ENCODE measurements at places on chromosomes 6 and 20. TPM values are rescaled to one million over a fixed set of nuclear protein-coding genes. Genes with fewer than 3 reads are reported as not detected.
A peak's percentile ranks its signal among the peaks of the same experiment; 100 is the strongest.

CST2 gene
- not detected for total RNA-seq

MYL9 gene
- 18.5 TPM for total RNA-seq

SEMG1 gene
- total RNA-seq, result not detected

SLPI gene
- 11.0 TPM for total RNA-seq

PHACTR1 gene
- 2.4 TPM for total RNA-seq

FAM110A gene
- 2.8 TPM for total RNA-seq

OR2B6 gene
- not detected for total RNA-seq

GRCh38 chr20:47800623-47801022 lies 15.3 kb upstream of the SULF2 start:
- no peak for DNase-seq

DNA sequence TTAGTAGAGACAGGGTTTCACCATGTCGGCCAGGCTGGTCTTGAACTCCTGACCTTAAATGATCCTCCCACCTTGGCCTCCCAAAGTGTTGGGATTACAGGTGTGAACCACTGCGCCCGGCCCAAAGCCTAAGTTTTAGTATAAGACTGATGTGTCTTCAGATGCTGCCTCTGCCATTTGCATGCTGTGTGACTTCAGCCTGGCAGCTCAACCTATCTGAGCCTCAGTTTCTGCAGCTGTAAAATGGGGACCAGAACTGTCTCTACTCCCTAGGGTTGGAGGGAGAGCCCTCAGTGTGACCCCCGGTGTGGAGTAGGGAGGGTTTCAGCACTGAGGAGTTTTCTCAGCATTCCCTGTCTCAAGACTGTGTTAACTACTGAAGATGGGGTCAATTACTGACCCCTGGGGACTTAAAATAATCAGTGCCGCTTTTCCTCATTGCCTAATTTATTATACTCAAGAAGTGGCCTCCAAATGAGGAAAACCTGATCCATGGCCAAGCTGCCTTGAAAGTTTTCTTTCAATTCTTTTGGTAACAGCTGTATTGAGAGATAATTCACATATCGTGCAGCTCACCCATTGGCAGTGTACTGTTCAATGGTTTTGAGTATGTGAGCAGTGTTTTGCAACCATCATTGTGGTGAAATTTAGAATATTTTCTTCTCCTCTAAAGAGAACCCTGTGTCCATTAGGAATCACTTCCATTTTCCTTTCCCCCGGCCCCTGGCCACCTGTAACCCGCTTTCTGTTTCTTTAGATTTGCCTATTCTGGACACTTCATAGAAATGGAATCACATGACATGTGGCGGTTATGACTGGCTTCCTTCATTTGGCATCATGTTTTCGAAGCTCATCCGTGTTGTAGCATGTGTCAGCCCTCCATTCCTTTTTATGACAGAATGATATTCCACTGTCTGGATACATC lies 64.8 kb downstream of the PHACTR3 start:
- no peak for DNase-seq

GRCh38 chr6:112639391-112639831 lies 292.3 kb downstream of the RFPL4B start:
- DNase-seq, result no peak

GRCh38 chr20:56181583-56181982 lies 66.9 kb upstream of the MC3R start:
- no peak for DNase-seq

- DNase-seq, result no peak
These were observed 47.4 kb downstream of the TGM2 start for GRCh38 chr20:38117635-38118034.

DNA sequence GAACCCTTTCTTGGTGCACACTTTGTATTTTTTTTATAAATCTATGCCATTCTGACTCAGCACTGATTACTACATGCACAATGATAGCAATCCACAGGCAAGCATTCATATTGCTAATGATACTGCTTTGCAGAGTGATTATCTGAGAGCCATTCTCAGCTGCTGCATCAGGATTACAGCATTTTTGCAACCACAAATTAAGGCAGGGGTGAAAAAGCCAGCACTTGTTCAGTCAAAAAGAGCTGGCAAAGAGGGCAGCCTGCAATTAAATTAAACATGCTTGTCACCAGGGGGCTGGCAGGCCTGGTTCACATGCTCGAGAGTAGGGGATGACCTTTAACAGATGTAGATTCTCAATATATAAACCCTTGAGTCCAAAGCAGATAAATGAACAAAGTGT lies 40.7 kb upstream of the SLC17A4 start:
- no peak for DNase-seq

GRCh38 chr6:37135835-37136694 lies 33.9 kb upstream of the PIM1 start:
- no peak for DNase-seq

- DNase-seq, result peak; percentile 65
These were observed 12.4 kb downstream of the FRS3 start for GRCh38 chr6:41767112-41767833.

- DNase-seq, result no peak
These were observed 29.9 kb upstream of the PLCB4 start for GRCh38 chr20:9038791-9039535.

GRCh38 chr6:135810486-135810885 lies 41.0 kb upstream of the PDE7B start:
- no peak for DNase-seq

DNA sequence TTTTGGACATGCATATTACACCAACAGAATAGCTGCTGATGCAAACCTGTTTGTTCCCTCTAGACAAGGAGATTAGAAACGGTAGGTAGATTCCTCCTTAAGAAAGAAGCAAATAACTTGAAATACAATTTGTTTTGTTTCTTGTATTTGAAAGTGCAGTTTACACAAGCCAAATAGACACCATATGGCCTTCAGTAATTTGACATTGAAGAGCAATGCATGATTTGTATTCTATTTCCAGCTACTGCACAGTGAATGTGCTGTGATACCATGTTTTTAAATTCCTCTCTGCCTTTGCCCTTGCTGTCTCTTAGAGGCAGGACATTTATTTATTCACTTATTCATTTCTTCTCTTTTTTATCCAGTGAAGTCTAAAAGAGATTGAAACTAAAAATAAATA lies 31.9 kb upstream of the ANKEF1 start:
- no peak for DNase-seq

DNA sequence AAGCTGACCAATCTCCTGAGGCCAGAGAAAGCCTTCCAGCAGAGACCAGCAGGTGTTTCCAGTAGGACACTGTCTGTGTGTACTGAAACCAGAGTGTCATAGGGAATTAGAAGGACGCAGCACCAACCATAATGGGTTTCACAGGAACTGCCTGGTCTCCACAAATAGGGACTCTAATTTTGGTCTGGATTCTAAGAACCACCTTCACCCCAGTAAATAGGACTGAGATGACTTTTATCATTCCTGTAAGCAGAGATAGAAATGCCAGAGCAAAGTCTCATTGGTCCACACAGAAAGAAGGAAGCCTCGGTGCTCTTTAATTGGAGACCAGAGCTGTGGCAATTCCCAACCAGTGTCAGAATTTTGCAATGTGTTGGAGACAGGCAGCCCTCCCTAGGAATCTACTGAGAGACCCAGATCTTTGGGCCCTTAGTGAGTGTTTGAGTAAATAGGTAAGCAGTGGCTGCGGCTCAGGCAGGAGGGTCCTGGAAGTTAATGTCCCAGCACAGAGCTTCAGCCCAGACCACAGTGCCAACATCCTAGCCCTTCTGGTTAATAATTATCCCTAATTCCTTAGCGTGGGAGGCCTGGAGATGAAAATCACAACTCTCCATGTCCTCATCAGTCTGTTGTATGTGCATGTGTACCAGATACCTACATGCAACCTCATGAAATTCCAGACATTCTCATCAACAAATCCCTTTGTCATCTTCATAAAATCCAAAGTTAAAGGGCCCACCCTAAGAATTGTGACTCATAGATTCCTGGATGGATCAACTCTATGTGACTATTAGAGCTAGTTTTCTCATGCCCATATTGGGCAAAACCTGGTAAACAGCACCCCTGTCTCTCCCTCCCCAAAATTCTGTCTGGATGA lies 81.2 kb downstream of the UNC5CL start:
- no peak for DNase-seq

DNA sequence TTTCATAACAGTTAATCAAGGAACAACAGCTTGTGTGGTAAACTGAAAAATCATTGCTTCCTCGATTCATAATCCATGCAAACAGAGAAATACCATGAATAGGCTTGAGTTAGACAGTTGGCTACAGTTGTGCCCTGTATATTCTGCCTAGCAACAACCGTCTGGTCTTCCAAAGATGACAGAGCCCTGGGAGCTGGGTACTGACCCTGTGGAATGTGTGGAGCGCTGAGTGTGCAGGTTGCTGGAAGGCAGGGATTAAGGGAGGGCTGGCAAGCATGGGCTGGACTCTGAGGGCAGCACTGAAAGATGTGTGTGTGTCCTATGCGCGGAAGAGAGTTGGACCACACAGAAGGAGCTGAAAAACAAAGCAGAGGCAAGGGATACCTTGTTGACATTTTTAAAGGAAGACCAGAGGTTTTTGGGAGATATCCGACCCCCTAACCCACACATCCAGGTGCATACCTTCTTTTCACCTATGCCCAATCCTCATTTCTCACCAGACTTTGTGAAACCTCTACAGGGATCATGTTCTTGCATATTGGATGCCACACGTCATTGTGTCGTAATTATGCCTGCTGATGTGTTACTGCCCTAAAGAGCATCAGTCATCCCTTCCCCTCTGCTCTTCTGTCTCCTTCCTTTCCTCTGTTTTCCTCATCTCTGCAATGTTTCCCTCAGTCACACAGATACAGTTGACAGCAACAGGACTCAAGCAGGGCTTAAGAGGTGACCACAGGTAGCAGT lies 58.2 kb upstream of the VGLL2 start:
- DNase-seq, result no peak

GRCh38 chr20:1310071-1310470 lies 18.9 kb downstream of the SDCBP2 start:
- no peak for DNase-seq

DNA sequence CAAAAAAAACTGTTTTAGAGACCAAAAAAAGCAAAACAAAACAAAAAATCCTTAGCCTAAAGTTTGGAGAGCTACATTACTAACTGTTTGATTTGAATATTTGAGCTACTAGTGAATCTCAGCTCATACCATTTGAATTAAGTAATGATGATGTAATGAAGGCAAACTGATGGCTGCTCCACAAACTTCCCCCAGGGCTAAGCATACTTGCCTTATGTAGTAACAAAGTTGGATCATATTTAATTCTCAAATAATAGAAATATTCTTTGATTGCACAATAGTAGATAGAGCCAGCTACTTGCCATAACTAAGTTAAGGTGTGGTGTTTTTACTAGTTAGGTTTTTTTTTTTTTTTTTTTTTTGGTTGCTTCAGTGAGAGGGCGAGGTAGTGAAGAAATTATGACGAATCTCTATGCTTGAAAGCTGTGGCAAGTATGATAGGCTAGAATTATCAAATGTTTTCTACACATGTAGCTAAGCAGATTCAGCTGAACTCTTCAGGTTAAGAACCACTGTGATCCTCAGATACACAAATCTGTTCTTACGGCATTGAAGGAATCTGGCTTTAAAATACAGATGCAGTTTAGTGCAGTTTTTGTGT lies 2.9 kb downstream of the RAB32 start:
- peak; percentile 39 for DNase-seq

DNA sequence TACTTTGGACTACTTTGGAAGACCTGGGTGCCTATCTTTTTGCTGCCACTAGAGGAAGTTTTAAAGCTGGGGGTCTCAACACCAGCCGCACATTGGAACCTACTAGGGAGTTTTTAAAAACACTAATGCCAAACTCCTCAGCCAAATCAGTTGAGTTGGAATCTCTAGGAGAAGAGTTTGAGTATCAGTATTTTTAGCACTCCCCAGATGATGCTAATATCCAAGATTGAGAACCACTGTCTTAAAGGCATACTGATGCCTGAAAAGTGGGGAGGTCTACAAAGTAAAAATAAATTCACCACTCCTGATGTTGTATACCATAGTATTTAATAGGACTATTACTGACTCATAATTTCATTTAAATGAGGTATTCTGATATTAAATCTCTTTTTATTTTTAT lies 62.9 kb upstream of the COL21A1 start:
- no peak for DNase-seq

GRCh38 chr6:161411265-161411944 lies 137.5 kb upstream of the AGPAT4 start:
- DNase-seq, result no peak

Measured in uterus (tissue), 4 donors.